ENCODE measurements at places on chromosomes 12 and 14.

DNA sequence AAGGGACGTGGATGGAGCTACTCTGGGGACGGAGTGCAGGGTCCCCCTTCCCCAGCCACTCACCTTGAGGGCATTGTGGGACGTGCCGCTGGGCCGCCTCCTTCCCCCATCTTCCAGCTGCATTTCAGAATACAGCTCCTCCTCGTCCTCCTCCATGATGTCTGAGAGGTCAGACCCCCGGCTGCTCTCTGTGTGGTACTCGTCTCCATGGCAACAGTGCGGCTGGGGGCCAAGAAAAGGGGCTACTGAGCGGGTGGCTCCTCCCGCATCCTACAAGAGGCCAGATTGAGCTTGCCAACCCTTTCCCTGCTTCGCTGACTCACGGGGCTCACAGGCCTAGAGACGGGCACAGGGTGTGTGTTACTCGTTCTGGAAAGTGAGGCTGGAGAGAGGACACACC is 90.4 kb downstream of the PIWIL1 start:
- DNase-seq, result no peak

GRCh38 chr14:35220920-35221319 is 71.3 kb upstream of the PSMA6 start:
- no peak for DNase-seq

GRCh38 chr14:74302152-74302628 is 544 bp downstream of the ABCD4 start:
- DNase-seq, result no peak

GRCh38 chr12:89041078-89041477 is 311.2 kb downstream of the DUSP6 start:
- DNase-seq, result no peak

DNA sequence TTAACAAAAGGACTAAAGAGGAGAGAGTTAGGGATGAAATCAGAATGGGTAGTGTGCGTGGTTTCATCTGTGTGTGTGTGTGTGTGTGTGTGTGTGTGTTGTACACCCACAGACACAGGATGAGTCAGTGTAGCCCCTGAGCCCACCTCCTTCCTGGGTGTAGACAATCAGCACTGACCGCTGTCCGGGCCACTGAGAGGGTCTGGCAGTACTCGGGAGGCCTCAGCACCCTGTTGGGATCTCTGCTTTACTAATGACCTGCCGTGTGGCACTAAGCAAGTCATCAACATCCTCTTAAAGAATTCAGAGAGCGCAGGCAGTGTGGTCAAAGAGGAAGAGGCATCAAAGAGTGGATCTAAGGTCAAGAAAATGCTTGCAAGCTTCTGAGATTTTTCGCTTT is 112.6 kb downstream of the PRMT8 start:
- DNase-seq, result no peak

DNA sequence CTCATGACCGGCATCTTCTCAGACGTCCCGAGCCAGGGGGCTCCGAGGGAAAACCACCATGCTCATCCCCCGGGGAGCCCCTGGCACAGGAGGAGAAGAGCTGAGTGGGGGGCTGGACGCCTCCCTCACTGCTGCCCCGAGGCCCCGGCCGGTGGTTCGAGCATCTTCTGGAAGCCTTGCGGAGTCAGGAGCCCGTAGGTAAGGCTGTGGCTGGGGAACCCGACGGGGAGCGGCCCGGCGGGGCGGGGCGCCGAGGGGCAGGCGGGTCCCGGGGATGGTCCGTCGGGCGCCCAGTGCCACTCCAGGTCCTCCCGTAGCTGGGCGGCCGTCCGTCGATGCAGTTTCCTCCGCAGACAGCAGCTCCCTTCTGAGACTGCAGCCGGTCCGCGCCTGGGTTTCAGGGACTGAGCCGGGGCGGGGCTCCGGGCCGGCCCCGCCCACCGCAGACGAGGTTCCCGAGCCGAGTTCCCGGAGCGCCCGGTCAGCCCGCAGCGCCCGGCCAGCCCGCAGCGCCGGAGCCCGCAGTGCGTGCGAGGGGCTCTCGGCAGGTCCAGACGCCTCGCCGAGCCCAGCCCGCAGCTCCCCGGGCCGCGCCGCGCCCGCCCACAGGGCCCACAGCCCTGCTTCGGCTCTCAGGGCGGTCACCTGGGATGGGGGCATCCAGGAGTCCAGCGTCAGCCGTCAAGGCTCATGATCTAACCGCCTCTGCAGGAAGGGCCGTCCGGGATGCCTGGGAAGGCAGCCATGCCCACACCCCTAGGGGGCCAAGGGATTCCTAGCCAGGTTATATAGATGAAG is at the start of gene PGF:
TSS of gene PGF (minus strand) at position 369 of the 798 bp plus-strand sequence. CDS start at position 14, 355 bp downstream.
- DNase-seq, result no peak

DNA sequence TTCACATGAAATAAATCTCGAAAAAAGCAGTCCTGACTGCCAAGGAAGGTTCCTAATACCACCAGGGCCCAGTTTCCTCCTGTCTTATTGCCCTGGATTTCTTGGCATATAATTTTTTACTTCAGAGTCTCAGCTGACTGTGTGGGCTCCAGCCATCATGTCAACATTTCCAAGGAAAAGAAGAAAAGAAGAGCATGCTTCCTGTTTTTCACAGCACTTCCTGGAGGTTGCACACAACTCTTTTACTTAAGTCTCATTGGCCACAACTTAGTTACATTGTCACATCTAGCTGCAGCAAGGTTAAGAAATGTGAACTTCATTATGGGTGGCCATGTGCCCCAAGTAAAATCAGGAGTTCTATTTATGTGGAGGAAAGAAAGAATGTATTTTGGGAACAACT is 24.3 kb downstream of the DACT1 start:
- no peak for DNase-seq

GRCh38 chr14:26996246-26996645 is 398.4 kb upstream of the NOVA1 start:
- no peak for DNase-seq

DNA sequence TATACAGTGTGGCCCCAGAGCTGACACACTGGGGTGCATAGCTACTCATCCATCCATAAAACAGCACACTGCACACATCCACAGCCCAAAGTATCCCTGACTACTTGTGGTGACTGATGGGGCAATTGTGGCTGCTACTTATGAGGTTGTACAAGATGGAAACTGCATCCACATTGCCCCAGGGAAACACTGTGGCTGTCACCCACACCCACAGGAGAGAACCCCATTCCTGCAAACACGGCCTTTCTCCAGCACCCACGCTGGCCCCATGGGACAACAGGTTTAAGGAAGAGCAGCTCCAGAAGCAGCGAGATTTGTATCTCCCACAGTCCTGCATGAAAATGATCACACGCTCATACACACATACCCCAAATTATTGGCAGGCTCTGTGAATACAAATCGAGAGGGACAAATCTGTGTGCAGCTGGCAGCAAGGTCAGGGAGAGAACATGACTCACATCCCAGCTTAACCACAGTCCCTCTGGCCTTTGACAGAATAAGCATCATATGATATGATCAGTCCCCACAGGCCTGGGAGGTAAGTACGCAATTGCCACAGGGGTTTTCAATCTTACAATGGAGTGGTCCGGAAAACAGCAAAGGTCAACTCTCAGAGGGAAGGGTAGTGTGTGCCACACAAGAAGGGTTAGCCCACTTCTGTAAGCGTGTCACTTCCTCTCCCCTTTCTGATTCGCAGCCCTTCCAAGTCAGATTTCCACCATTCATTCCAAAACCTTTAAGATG is 61.9 kb downstream of the ESR2 start:
- no peak for DNase-seq

- no peak for DNase-seq
Measured at GRCh38 chr14:104220215-104221070, 82.1 kb downstream of the KIF26A start.

DNA sequence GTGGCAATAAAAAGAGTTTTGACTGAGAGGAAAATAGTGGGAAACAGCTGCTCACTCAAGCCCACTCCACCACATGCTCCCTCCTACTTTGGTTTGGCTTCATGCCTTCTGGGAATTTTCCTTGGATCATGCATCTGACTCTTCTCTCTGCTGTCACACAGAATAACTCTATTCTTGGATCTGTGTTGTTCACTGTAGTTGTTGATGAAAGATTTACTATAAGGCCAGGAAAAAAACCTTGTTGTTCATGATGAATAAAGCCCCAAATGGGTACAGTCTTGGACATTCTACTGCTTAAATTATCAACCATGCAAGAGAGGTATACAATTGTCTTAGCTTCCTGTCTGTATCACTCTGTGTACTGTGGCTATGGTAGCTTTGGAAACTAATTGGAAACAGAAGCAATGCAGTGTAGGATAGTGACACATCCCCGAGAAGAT is 70.5 kb downstream of the TMX1 start:
- DNase-seq, result no peak

DNA sequence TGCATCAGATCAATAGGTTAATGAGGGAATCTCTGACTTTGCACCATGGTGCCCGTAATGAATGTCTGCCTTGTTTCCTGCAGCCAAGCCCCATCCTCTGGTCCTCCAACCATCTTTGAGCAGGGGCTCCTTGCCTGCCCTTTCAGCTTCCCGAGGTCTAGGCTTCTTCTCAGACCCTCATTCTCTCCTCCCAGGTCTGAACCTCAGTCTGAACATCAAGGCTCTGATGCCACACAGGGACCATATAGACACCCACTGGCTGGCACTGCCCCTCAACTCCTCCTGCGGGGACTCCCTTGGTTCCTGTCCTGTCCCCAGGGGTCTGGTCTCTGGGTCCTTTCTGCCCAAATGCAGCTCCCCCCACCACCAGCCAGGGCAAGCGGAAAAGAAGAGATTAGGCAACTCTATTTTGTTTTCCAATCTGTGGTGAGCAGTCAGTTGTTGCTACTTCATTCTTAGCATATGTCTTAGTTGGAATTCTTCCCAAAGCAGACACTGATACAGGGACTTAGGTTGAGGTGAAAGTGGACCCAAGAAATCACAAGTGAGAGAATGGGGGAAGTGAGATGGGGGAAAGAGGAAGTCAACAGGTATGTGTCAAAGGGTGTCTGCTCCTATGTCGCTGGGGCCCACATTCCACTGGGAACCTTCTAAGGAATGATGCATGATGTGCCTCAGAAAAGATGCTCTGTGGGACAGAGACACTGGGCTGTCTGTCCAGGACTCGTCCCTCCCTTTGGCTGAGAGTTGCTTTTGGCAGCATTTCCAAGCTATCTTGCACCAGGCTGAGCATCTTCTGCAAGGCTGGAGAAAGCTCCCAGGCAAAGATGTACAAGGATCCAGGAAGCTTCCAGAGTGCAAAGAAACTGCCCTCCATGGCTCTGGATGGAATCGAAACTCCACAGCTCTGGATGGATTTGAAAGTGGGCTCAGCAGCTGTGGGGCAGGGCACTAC is 1096.5 kb upstream of the TMEM132C start:
- DNase-seq, result no peak

DNA sequence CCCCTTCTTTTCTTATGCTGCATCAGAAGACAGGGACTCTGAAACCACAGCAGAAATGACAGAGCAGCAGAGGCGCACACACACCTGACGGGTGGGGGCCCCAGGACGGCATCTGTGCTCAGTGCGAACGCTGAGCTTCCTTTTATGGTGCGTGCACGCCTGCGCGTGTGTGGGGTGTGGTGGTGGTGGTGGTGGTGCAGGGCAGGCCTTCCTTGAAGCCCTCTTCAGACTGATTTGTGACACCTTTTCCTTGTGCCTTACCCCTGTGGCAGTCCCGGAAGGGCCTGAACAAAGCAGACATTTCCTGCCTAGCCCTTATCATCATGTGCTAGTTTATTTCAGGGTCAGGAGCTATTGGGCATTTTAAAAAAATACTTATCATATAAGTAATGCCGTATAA is 75.7 kb downstream of the TSPAN9 start:
- DNase-seq, result no peak

DNA sequence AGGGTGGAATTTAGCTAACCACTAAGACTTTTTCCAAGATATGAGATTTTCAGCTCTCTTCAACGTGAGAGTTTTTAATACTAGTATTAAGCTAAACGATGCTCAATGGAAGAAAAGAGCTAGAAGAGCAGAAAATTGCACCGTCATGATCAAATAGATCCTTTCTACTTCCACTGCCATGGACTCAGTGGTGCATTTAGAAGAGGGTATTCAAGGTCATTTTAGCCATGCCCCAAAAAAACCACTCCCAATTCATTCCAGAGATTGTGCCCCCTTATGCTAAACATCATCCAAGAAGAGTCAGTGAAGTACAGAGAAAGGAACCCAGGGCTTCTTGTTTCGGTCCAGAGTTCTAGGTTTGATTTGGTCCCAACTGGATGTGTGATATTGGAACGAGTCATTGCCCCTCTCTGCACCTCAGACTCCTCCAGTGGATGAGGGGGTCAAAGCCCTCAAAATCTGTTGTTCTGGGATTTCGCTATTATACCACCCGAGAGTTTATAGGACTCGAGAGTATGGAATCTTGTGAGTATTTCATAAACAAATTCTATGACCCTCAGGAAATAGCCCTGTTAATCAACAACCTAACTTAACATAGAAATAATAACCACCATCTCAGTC is 55.2 kb downstream of the DAD1 start:
- no peak for DNase-seq
